ENCODE measurements at places on chromosomes 3 and 15.

GRCh38 chr3:74921676-74922075 is 307.2 kb upstream of the CNTN3 start:
- DNase-seq = no peak

DNA sequence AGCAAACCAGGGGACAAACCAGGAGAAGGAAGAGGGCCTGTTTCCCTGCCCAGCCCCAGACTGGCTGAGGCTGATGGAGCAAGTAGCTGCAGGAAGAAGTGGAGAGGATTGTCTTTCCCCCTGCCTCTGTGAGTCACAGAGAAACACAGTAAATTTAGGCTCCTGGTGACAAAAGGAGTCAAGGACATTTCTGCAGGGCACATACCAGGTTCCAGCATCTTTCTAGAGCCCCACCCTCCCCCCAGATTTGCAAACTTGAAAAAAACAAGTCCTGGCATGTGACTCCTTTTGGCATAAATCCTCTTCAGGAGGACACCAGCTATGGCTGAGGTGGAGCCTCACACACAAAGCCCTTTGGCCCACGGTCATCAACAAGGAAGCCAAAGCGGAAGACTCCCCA is 17.8 kb downstream of the PLD1 start:
- DNase-seq = no peak

GRCh38 chr15:71237456-71238188 is 122.4 kb downstream of the THSD4 start:
- peak; percentile 63 for DNase-seq

- no peak for DNase-seq
Measured at GRCh38 chr3:196652961-196653795, 13.7 kb downstream of the NRROS start.

- no peak for DNase-seq
Measured at GRCh38 chr3:184230081-184230602, 757 bp downstream of the VWA5B2 start.

- no peak for DNase-seq
Measured at GRCh38 chr15:34837246-34838016, 42.1 kb upstream of the ACTC1 start.

- no peak for DNase-seq
Measured at GRCh38 chr15:32739522-32740063, 21.8 kb downstream of the GREM1 start.

DNA sequence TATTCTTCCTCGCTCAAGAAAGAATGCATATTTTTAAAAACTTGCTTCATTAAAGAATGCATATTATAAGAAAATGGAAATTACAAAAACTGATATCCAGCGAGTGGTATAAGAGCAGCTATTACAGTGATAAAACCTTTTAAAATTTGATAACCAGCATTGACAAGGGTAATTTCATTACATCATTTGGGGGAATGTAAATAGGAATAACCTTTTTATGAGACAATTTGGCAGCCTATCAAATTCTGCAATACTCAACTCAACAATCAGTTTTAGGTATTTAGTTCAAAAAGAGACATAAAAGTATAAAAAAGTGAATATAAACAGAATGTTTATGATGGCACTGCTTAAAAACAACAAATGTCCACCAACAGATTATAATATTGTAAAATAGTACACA is 35.4 kb downstream of the MAP4 start:
- DNase-seq = no peak
